ENCODE measurements at places on chromosomes 7 and 10.

GRCh38 chr7:78703391-78703790 is 750.1 kb downstream of the MAGI2 start:
- DNase-seq, result no peak

GRCh38 chr7:39838326-39838725 is 111.7 kb upstream of the CDK13 start:
- DNase-seq, result no peak

DNA sequence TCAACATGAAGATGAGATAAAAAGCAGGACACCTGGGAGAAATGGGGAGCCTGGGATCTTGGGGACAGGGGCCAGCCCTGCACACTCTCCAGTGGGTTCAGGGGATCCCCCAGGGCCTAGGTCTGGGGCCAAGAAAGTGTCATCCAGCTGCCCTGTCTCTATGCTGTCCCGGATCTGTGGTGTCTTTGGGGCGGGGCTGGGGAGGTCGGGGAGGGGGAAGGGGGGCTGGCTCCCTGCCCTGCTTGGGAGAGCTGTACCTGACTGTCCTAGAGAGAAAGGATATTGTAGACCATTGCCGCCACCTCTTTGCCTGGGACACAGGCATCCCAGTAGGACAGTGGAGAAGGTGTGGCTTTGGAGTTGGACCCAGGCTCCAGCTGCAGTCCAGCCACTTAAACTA is 7.0 kb upstream of the SPACDR start:
- DNase-seq, result no peak

- no peak for DNase-seq
Measured at GRCh38 chr10:4685904-4686643, 139.9 kb upstream of the AKR1E2 start.

DNA sequence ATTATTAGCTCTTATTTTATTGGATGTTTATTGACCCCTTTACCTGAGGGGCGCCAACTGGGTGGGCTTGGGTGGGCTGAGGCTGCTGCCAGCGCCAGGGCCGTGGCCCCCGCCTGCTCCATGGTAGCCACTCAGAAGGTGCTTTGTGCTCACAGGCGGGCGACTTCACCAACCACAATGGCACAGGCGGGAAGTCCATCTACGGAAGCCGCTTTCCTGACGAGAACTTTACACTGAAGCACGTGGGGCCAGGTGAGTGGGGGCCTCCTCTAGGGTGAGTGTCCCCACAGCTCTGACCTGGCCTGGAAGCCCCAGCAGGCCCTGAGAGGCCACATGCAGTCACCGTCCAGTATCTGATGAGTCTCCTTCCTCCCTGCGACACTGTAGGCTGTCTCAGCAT is 4.1 kb downstream of the PPIF start:
- DNase-seq, result no peak

GRCh38 chr10:92265687-92266258 is 25.1 kb downstream of the CPEB3 start:
- DNase-seq, result no peak

- no peak for DNase-seq
Measured at GRCh38 chr7:25716421-25716820, 435.6 kb upstream of the NFE2L3 start.

- no peak for DNase-seq
Measured at GRCh38 chr7:94874036-94874785, 33.2 kb upstream of the PPP1R9A start.

- no peak for DNase-seq
Measured at GRCh38 chr7:70384891-70385290, 747.1 kb upstream of the GALNT17 start.

Data from activated T-cell treated with anti-CD3 and anti-CD28 coated beads for 1 hour (primary cell).